ENCODE measurements at places on chromosomes 4 and X.

GRCh38 chr4:40216622-40217366 lies 20.0 kb downstream of the RHOH start:
- no peak for DNase-seq

GRCh38 chr4:87819281-87819919 lies 13.4 kb upstream of the MEPE start:
- no peak for DNase-seq

GRCh38 chr4:118997601-118998000 lies 108.9 kb downstream of the SYNPO2 start:
- no peak for DNase-seq

- DNase-seq, result no peak
Measured at GRCh38 chrX:118536687-118537461, 41.3 kb downstream of the DOCK11 start.

- DNase-seq, result no peak
Measured at GRCh38 chrX:335758-336155, 17.2 kb upstream of the GTPBP6 start.

DNA sequence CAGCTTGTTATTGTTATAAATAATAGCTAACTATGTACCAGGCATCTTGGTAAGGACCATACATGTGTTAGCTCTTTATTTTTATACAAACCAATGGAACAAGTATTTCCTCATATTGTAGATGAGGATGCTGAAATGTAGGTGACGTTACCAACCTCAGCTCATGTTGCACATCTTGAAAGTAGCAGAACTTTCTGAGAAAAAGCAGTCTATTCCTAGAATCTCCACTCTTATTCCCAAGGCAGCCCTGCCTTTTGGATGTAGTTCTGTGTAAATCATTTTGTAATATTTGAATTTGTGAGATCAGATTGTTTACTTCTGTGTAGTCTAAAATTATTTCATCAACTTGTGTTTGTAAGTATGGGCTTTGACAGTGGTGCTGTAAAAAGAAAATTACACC lies 5.3 kb downstream of the FHDC1 start:
- DNase-seq, result no peak

DNA sequence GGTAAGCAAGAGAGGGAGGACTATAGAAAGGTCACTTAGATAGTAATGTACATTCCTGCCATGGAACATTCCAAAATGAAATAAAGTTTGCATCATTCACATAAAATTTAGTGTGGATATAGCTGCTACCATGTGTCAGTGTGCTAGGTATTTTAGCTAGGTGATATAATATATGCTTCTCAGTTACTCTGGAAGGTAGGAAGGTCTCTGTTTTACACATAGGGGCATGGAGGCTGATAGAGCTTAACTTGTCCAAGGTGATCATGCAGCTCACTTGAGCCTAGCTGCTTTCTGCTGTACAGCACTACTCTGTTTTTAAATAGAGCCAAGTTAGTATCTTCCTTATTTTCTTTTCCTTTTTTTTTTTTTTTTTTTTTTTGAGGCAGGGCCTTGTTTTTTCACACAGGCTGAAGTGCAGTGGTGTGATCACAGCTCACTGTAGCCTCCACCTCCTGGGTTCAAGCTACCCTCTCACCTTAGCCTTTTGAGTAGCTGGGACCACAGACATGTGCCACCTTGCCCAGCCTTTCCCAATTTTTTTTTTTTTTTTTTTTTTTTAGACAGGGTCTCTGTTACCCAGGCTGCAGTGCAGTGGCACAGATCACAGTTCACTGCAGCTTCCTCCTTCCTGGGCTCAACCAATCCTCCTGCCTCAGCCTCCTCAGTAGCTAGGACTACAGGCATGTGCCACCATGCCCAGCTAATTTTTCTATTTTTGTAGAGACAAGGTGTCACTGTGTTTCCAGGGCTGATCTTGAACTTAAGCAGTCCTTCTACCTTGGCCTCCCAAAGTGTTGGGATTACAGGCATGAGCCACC lies 10.4 kb downstream of the AFF1 start:
- DNase-seq, result no peak

DNA sequence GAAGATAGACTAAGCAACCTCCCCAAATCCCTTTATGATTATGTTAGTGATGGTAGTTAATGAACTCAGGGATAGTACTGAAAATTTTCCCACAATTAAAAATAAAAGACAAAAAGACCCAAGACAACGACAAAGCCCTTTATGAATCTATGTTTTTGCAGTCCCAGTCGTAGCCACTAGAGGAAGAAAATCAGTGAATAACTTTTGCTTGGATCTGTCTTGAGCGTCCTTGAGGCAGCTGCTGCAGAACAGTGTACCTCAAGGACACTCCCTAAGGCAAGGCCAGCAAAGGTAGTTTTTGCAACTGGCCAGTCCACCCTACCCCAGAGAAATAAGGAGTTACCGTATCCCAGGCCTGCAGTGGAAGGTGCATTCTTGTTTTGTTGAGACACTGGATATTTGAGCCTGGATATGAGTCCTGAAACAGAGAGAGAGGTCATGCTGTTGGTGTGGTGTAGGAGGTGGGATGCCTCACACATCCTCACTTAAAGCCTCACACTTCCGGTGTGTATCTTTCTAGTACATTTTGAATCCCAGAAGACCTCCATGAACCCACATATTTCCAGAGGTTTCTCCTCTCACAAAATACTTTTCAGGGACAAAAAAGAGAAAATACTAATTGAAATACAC lies 8.7 kb upstream of the TIMM8A start:
- DNase-seq, result no peak

- no peak for DNase-seq
Measured at GRCh38 chr4:10841697-10842096, 157.1 kb upstream of the CLNK start.

GRCh38 chr4:150950657-150951288 lies 64.3 kb downstream of the LRBA start:
- DNase-seq, result no peak

DNA sequence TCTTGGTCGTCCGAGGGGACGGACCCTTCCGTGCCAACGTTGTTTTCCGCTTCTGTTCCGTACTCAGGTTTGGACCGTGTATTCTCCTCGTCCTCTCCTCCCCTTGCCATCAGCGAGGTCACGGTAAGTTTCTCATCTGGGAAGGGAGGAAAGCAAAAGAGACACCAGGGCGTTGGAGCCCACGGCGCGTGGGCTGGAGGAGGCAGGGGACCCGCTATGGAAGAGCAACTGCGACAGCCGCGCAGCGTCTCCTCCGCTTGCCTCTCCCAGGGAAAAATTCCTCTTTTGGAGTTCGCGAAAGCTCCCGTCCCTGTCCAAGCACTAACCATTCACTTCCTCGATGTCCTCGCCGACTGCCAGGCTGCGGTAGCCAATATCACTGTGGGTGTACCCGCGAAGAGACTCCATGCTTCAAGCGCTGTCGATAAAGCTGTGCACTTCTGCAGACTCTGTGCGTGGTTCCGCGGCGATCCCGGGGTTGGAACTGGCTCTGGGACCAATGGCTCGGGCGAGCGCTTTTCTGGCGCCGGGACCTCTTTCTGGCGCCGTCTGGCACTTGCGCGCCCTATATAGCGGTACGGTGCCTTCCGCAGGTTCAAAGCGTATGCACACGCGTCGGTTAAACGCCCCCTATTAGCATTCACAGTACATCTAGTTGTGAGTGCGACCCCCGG lies at the start of gene ESX1:
TSS of gene ESX1 (minus strand) at position 492 of the 674 bp plus-strand sequence. CDS start at position 408, 84 bp downstream.
- no peak for DNase-seq

DNA sequence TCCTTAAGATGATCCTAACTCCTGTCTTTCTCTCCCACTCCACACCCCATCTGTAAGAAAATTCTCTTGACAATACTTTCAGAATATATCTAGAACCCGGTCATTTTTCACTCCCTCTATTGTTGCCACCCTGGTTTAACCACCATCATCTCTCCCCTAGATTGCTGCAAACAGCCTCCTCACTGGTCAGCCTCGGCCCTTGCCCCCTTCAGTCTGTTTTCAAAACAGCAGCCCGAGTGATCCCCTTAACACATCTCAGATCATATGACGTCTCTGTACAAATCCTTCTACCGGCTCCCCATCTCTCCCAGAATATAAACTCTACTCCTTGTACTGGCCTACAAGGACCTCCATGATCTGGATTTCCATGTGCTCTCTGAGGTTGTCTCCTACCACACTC lies 35.2 kb upstream of the F9 start:
- no peak for DNase-seq

DNA sequence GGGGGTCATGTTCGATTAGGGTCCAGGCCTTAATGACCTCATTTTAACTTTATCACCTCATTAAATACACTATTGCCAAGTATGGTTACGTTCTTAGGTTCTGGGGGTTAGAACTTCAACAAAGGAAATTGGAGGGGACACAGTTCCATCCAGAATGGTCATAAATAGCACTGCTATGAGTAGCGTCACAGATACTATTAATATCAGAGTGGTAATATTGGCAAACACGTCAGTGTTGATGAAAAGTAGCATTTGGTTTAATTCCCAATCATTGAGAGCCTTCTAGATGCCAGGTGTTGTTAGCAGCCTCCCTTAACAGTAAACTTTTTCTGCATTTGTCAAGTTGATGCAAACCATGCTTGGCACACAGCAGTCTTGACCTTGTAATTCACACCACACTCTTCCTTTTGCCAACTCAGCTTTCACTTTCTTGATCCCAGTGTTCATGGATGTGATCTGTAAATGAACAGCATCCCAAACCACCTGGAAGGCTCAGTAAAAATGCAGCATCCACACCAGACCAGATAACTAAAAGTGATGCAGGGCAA lies 912.5 kb upstream of the TENM3 start:
- no peak for DNase-seq

GRCh38 chr4:56182356-56182755 lies 204.9 kb downstream of the AASDH start:
- no peak for DNase-seq

- DNase-seq, result peak; percentile 45
Measured at GRCh38 chr4:2009651-2010233, 968 bp upstream of the NELFA start.

DNA sequence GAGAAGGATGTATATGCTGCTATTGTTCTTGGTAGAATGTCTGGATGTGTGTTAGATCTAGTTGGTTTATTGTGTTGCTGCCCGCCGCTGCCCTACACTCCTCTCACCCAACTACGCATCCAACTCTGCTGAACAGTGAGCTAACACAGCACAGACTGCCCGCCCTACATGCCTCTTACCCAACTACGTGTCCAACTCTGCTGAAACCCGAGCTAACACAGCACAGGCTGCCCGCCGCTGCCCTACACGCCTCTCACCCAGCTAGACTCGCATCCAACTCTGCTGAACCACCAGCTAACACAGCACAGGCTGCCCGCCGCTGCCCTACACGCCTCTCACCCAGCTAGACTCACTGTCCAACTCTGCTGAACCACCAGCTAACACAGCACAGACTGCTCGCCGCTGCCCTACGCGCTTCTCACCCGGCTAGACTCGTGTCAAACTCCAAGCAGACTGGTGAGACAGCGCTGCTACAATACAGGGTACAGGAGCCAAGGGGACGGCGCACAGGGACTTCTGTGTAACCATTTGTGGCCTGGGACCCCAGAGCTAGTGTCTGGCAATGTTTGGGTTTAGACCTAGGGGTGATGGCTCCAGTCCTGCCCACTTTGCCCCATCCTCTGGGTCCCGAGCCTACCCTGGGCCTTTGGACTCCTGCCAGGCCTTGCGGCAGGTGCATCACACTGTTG lies 11.6 kb upstream of the CTBP1 start:
- no peak for DNase-seq

DNA sequence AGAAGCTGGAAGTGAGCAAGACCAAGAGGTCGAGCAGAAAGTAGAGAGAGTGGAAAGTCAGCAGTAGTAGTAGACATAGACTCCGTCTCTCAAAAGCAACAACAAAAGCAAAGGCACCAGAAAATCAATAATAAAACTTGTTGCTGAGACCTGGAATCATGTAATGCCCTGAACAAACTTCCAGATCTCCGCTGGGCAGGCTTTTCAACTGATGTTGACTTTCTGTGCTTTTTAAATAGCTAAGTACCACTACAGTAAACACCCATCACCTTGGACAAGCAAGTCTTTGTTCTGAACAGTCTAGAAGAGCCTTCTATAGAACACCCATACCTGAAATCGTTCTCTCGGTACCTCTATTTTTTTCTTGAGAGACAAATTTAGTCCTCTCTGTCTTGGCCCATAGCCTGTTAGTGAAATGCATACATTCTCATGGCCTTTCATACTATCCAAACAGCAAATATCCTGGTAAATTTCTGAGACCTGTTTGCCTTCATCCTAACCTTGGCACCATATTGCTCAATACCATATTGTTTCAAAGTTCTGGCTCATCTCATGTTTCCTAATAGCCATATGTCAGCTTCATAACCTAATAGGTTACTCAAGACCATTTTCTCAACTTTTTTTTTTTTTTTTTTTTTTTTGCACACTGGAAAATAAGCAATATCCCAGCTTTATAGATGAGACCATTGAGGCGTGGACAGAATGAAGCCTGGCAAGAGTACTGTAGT lies 200.6 kb upstream of the RBPJ start:
- DNase-seq, result no peak

DNA sequence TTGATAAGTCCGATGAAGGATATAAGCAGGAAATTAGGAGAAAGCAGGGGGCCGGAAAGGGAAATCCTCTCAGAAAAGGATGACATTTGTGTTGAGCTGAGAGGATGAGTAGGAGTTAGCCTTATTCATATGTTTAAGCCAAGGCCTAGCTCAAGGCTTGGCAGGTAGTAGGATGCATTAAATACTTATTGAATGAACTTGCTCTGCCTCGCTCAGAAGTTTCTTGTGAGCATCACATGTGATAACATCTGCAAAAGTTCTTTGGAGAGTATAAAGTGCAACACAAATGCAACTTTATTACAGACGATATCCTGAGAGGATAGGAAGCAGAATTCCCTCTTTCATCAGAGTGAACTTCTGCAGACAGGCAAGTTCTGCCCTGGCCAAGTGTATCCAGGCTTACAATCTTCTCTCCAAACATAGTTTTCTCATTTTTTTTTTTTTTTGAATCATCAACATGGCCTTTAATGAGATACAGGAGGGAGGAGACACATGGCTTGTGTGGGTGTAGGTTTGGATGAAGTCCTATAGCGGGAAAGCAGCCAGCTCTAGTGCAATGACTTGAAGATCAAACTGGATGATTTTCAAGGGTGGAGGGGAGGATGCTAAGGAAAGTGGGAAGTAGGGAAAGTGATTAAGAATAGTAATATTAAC lies 48.1 kb downstream of the LUZP4 start:
- DNase-seq, result no peak

DNA sequence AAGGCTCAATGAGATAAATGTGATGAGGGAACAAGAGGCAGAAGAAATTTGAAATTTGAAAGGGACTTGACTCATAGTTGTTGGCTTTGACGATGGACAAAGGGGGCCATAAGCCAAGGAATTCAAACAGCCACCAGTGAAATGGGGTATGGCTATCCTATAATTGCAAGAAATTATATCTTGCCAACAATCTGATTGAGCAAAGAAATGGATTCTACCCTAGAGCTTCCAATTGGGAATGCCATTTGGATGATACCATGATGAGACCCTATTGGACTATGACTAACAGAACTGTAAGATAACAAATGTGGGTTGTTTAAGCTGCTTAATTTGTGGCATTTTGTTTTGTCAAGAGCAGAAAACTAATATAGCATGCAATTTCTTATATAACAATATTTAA lies 270.1 kb upstream of the ARSJ start:
- DNase-seq, result no peak

- DNase-seq, result no peak
Measured at GRCh38 chr4:19135895-19136633, 1114.5 kb upstream of the LCORL start.

GRCh38 chr4:121765971-121766538 lies 1.1 kb upstream of the SMIM43 start:
- DNase-seq, result no peak
